ENCODE measurements at places on chromosomes 2 and 18.
A peak's percentile ranks its signal among the peaks of the same experiment; 100 is the strongest.

DNA sequence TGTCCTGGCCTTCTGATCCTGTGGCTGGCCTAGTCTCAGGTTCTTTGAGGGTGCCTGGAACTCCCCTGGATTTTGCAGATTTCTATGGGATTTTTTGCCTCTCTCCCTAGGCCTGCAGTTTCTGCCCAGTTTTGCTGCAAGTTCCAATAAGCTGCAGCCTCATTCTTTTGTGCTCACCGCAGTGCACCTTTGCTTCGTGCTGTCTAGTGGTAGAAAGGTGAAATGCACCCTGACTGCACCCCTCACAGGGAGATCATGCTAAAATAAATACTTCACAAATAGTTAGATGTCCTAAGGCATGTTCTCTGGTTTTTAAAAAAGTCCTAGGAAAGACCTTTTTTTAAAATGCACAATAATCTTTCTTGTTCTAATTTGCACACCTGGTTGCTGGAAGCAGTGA is 72.5 kb downstream of the GNAL start:
- DNase-seq, result no peak

DNA sequence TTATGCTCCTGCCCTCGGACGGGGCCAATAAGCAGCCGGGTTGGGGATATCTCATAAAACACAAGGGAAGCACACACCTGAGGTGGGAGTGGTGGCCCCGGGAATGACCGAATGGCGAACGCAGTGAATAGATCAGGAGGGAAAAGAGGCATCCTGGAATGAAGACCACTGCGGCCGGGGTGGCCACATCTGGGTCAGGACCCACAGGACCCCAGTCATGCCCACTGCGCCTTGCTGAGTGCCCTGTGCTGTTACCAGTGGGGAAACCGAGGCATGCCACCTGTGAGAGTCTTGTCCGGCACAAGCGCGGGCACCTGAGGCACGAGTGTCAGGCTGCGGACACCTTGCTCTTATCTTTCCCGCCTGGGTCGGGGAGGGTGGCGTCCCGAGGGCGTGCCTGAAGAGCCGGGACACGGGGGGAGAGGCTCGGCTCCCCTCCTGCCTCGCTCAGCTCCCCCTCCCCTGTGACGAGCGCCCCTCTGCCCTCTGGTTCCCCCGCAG is 1.6 kb downstream of the PDCD1 start:
- DNase-seq, result no peak

DNA sequence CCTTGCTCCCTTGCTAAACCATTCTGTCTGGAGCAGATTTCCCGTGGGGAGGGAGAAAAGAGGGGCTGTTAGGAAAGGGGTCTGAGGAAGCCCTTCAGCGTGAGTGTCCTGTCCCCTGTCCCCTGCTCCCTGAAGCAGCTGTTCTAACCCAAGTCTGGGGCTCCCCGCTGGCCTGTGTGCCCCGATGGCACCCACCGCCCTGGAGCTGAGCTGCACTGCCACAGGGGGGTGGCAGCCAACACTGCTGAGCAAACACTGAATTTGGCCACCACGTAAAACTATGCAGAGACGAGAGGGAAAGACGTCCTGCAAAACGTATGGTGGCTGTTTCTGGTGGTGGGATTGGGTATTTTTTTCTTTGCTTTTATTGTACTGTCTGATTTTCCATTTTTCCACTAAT is 17.9 kb downstream of the KCNG2 start:
- no peak for DNase-seq

- DNase-seq, result no peak
Observed at GRCh38 chr18:28152754-28153153, 24.2 kb downstream of the CDH2 start.

DNA sequence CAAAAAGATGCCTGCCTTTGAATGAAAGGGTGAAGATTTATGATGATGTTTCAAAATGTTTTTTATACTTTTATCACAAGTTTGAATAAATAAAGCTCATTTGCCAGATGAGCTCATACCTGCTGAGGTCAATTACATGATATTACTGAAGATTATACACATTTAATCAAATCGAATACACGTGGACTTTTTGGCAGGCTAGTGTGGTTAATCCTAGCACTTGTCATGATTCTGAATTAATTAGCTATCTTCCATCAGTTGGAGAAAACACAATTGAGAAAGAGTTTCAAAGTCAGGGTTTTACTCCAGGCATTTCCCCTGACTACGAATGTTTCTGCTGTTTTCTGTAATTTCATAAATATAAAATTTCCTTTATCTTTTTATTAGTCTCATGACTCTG is 54.4 kb downstream of the LRPPRC start:
- DNase-seq, result no peak

DNA sequence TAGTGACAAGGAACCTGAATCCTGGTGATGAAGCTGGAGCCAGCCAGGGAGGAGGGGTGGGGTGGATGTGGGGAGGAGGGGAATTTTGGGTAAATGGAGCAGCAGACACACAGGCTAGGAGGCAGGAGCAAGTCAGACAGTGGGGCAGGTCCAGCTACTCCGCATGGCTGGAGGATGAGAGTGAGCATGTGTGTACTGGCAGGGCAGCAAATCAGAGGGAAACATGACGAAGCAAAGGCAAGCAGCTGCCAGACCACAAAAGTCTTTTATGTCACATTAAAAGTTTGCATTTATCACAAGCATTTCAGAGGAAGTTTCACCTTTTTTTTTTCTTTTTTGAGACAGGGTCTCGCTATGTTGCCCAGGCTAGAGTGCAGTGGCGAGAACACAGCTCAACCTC is 11.9 kb upstream of the KIDINS220 start:
- DNase-seq, result peak; percentile 23

- DNase-seq, result no peak
Observed at GRCh38 chr2:19671311-19671710, 230.5 kb downstream of the TTC32 start.

- DNase-seq, result no peak
Observed at GRCh38 chr18:32773382-32773712, 524 bp upstream of the KLHL14 start.

DNA sequence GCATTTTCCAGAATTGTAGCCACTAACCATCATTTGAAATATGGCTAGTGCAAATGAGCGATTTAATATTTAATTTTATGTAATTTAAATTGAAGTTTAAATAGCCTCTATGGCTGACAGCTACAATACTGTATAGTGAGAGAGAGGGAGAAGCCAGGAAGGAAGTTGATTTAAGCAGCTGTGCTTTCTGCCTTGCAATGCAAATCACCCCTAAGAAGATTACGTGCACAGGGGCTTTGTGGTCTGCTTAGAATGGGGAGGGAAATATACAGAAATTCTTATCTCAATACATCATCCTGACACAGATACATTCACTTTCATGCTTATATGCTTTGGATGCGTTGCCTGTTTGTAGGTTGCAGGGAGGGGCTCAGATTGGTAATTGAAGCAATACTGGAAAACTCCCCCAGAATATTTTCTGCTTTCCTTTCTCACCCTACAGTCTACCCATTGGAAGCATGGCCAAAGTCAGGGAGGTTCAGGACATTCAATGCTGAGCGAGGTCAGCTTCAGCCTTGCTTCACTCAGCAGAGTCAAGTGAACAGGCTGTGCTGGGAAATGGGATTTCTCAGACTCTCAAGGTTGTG is 674.0 kb downstream of the CNTNAP5 start:
- no peak for DNase-seq

DNA sequence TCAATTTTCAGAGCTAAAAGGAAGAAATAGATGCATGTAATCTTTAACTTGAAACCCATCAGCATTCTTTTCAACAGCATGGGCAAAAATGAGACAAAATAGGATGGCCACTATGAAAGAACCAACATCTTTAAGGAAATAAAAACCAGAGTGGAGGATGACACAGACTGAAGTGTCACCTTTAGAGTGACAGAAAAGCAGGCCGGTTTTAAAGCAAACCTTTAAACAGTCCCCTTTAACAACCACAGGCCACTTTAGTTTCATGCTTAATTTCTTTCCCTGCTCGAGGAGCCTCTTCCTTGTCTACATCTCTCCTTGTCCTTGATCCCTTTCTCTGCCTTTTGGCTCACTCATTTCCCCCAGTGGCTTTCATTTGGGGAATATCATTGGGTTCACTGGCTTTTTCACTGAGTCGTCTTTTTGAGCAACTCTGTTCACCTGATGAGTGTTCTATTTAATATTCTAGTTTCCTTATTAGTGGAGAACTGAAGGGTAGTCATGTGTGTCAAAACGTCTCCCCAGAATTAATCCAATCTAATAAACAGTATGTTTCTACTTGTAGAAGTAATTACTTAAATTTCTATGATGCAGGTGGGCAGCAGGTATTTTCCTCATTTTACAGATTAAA is 72.5 kb downstream of the DOCK10 start:
- DNase-seq, result no peak

GRCh38 chr18:65235966-65236624 is 514.7 kb upstream of the CDH7 start:
- peak; percentile 4 for DNase-seq

DNA sequence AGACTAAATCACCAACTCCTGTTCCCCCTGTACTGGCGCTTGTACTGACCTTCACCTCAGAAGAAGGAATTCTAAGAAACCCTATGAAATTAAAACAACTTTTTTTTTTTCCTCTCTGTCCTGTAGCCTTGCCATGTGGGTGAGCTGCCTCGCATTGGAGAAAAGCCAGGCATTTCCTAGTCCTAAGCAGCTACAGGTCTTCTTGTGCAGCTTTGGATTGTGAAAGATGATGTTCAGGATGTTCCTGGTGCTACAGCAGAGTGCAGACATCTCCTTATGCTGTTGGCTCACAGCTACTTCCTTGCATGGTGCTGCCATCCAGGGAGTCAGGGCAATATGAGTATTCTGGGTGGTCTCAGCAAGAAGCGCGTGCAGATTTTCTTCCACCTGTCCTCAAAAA is 11.9 kb downstream of the PIK3C3 start:
- DNase-seq, result no peak

DNA sequence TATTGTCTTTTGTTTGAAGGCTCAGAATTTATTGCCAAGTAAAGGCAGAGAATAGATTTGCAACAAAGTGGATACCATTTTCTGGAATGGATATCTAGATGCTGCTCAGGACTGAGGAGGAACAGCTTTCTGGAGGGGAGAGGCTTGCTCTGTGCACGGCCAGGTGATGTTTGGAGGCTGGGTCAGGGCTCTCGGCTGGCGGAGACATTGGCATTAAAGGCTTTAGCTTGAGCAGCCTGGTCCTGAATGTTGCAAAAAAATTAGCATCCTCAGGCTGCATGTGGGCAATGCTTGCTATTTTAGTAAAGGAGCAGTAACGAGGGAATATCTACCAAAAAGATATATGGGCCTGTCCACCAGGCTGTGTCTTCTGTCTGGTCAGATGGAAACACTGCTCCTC is 20.4 kb downstream of the RNF144A start:
- no peak for DNase-seq

- no peak for DNase-seq
Observed at GRCh38 chr18:79875931-79876461, 75.5 kb downstream of the SLC66A2 start.

GRCh38 chr2:191012845-191013681 is 908 bp downstream of the STAT1 start:
- DNase-seq, result no peak

- DNase-seq, result no peak
Observed at GRCh38 chr2:205965707-205966106, 120.3 kb downstream of the INO80D start.

GRCh38 chr18:49459404-49460171 is 857 bp downstream of the DYM start:
- DNase-seq, result no peak

GRCh38 chr2:44829771-44830170 is 111.7 kb upstream of the SIX3 start:
- no peak for DNase-seq

DNA sequence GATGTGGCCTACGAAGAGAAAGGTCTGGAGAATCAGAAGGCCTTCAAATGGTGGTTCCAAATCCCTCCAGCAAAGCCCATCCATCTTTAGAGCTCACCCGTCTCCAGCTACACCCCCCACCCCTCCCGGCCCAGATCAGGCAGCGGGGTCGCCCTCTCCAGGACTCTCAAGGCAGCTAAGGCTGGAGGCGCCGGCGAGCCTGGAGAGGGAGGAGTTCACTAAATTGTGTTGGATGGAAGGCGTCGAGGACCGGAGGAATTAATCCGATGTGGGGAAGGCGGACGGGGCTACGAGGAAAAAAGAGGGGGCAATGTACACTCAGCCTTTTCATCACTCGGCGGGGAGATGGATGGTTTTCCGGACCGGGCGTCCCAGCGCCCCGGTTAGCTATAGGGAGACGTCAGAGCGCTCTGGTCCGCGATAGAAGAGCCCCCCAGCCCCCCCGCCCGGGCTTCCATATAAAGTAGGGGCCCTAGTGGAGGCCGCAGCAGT is at the start of gene GRP:
GRP (plus strand) TSS at position 487 of the 492 bp plus-strand sequence. CDS start 108 bp downstream, outside the sequence.
- no peak for DNase-seq

- no peak for DNase-seq
Observed at GRCh38 chr2:179193759-179194394, 70.8 kb downstream of the SESTD1 start.

DNA sequence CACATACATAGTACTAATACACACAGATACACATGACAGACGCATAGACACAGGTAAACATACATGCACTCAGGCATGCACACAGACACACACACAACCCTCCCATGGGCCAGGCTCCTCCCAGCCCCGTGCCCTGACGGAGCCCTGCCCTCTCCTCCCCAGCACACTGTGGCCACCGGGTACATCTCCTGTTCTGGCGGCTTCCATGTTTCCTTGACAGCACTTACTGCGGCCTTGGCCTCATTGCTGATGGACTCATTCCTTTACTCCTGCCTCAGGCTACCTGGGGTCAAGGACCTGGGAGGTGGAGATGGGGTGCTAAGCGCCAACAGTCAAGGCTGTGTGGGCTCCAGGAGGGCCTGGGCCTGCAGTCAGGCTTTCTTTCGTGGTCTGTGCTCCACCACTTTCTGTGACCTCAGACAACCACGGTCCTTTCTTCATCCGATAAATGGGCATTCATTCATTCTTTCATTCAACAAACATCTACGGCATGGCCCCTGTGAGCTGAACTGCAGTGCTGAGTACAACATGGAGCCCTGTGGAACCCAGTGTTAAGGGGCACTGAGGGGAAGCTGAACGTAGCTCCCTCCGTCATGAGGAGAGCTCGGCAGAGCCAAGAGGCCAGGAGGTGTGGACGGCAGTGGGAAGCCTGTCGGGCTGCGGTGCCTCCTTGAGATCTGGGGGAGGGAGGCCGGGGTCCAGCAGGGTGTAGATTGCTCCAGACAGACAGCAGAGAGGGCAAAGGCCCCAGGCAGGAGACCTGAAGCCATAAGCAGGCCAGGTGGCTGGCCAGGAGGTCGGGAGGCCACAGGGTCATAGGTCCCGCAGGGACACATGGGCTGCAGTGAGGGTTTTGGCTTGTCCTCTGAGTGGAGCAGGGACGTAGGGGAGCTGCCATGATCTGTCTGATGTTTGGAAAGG is 190.4 kb upstream of the HDAC4 start:
- DNase-seq, result no peak
